ENCODE measurements at places on chromosomes 2 and 18. TPM values are rescaled to one million over a fixed set of nuclear protein-coding genes. Genes with fewer than 3 reads are reported as not detected.

Gene TMEM237
- total RNA-seq = 14.0 TPM

Gene REL
- total RNA-seq = 5.6 TPM

Gene C2orf78
- total RNA-seq = not detected

Gene REG3G
- not detected for total RNA-seq

Gene NOTO
- not detected for total RNA-seq

Gene ABCB11
- 0.25 TPM for total RNA-seq

Gene GTF2A1L
- total RNA-seq = not detected

Gene MGAT5
- 98.1 TPM for total RNA-seq

Gene CABLES1
- 3.2 TPM for total RNA-seq

Gene EVA1A
- total RNA-seq = 0.94 TPM

Gene CYP20A1
- 10.4 TPM for total RNA-seq

Gene C2orf72
- 0.07 TPM for total RNA-seq

Gene EFR3B
- 4.2 TPM for total RNA-seq

Gene TLX2
- total RNA-seq = not detected

Gene TANK
- total RNA-seq = 27.9 TPM

Gene MARCHF7
- 85.2 TPM for total RNA-seq

Gene SATB2
- 1.3 TPM for total RNA-seq

Gene ANKRD44
- 6.9 TPM for total RNA-seq

Gene LRP1B
- 0.02 TPM for total RNA-seq

Gene VPS54
- total RNA-seq = 10.7 TPM

Gene DNAJC5G
- 2.1 TPM for total RNA-seq

Gene RSAD2
- total RNA-seq = 4.8 TPM

Gene CRYGA
- not detected for total RNA-seq

Gene CFAP210
- not detected for total RNA-seq

Gene ZNF385B
- 4.1 TPM for total RNA-seq

Gene NBEAL1
- 16.4 TPM for total RNA-seq

Gene REG3A
- total RNA-seq = not detected

Gene FEV
- not detected for total RNA-seq

Gene GPR39
- not detected for total RNA-seq

Gene UPP2
- not detected for total RNA-seq

Gene SH2D6
- not detected for total RNA-seq

Gene CPO
- total RNA-seq = 0.27 TPM

Gene MARCHF4
- total RNA-seq = not detected

Gene CPLX4
- not detected for total RNA-seq

Gene SUCLG1
- total RNA-seq = 308 TPM

Gene CXXC1
- total RNA-seq = 38.2 TPM

Gene IL37
- total RNA-seq = not detected

Gene C2orf15
- total RNA-seq = 0.30 TPM

Gene NT5DC4
- total RNA-seq = not detected

Gene KLF7
- total RNA-seq = 22.2 TPM

Measured in left ventricle myocardium superior (tissue), 1 donor.